ENCODE measurements at places on chromosomes 6 and 20. TPM values are rescaled to one million over a fixed set of nuclear protein-coding genes. Genes with fewer than 3 reads are reported as not detected.

DNA sequence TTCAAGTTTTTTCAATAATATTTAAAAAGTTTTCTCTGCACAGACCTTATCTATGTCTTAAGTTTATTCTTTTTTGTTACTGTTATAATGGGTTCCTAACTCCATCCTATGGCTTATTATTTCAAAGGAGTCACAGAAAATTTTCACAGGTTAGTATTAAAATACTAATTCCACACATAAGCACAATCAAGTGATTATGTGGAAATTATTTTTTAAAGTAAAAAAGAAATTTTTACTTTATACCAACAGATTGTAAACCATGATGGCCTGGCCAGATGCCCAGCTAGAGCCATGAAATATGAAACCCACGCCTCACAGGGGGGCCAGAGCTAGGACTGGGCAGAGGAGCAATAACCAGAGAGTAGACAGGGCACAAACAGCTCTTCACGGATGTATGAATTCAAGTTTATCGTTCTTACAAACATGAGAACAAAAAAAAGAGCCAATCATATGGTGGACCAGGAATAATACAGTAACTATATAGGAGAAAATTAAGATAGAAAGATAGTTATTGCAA lies 34.0 kb downstream of the NUDT3 start:
- no peak overlapping the region for H3K4me3 ChIP-seq
- H3K27me3 ChIP-seq: no peaks in the 10 kb centered on the region
- H3K36me3 ChIP-seq: no peaks in the 10 kb centered on the region
- H3K4me1 ChIP-seq: 0 out of 2 replicates have a peak, but pooled peaks cover 7% of the 10 kb centered on the region
- no peak overlapping the region for H3K27ac ChIP-seq

PRICKLE4 gene
- 2.8 TPM for total RNA-seq

ID4 gene
- not detected for total RNA-seq

PTCHD4 gene
- total RNA-seq: not detected

GRCh38 chr6:56947924-56948323 lies 7.0 kb upstream of the BEND6 start:
- H3K27ac ChIP-seq: no peak overlapping the region
- H3K27me3 ChIP-seq: no peaks in the 10 kb centered on the region

DNA sequence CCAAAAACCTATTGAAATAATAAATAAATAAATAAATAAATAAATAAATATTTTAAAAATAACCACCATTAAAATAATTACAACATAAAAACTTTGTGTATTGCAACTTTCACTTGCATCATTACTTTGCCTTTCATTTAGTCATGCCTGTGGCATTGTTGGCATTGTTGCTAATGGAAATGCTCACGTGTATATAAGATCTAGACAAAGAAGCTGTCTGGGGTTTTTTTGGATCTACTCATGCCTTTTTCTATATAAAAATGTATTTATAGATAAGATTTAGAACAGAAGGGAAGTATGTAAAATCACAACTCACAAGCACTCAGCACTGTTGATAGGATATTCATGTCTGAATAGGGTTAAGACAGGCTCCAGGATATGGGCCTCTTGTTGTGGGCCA lies 27.9 kb downstream of the GFRA4 start:
- H3K36me3 ChIP-seq: no peaks in the 10 kb centered on the region
- H3K27me3 ChIP-seq: no peaks in the 10 kb centered on the region
- H3K4me1 ChIP-seq: no peaks in the 10 kb centered on the region
- no peak for DNase-seq
- H3K4me3 ChIP-seq: no peak overlapping the region

PSORS1C1 gene
- 0.75 TPM for total RNA-seq

GRCh38 chr20:50681359-50682064 lies 9.8 kb downstream of the RIPOR3 start:
- no peak for DNase-seq
- no peak overlapping the region for H3K27ac ChIP-seq
- H3K27me3 ChIP-seq: no peaks in the 10 kb centered on the region
- H3K4me3 ChIP-seq: no peak overlapping the region
- peaks cover 38% of the 10 kb centered on the region for H3K4me1 ChIP-seq

DNA sequence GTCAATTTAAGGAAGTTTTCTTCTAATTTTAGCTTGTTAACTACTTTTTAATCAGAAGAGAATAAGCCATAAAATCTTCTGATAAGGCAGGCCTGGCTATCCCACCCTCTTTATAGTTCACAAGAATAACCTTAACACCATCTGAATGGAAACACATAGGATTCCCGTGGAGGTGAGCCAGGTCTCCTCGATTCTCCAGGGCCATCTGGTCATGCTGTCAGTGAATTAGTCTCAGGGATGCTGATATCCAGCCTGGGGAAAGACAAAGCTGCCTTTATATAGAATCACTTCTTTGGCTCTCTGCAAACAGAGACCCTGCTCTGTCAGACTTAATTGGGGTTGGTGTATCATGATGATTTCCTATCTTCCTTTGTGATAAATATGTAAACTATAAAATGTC lies 30.1 kb upstream of the TAGAP start:
- no peak overlapping the region for H3K27ac ChIP-seq
- no peak overlapping the region for H3K4me3 ChIP-seq
- no peak for DNase-seq

UBE2C gene
- total RNA-seq: 423 TPM

PPP1R14C gene
- 2.4 TPM for total RNA-seq

DNA sequence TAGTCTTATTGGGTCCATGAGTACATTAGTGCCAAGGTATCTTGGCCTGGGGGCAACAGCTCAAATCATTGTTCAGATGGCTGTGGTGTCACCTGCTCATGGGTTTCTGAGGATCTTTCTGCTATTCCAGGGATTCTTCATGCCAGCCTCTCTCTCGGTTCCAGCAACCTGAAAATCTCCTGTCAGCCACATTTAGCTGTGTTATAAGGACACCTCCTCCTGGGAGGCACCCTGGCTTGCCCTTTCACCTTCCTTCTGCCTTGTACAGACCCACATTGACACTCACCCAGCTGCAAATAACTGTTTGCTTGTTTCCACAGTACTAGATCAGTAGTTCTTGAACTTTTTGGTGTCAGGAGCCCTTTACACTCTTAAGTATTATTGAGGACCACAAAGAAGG lies 159.9 kb downstream of the GRM4 start:
- H3K4me3 ChIP-seq: no peak overlapping the region
- DNase-seq: no peak
- no peaks in the 10 kb centered on the region for H3K36me3 ChIP-seq

DNA sequence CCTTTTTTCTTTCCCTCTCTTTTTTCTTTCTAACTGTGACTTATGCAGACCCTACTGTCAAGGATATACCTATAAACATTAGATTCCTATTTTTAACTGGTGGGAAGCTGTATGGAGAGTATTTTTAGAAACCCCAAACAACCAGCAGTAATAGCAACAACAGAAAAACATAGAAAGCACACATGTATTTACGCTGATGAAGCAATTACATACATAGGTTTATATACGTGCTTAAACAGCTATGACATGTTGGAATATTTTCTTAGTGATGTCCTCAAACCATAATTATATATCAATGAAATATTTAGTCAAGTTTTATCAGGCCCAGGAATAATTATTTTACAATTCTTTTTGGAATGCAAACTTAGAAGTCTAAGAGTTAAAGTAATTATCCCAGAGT lies 294.3 kb upstream of the SOX4 start:
- no peak overlapping the region for H3K4me3 ChIP-seq
- no peaks in the 10 kb centered on the region for H3K27me3 ChIP-seq
- no peaks in the 10 kb centered on the region for H3K4me1 ChIP-seq
- no peak for DNase-seq
- no peaks in the 10 kb centered on the region for H3K36me3 ChIP-seq

GRCh38 chr20:4800676-4801449 lies 79.2 kb downstream of the PRND start:
- no peak overlapping the region for H3K27ac ChIP-seq
- H3K4me3 ChIP-seq: no peak overlapping the region
- no peaks in the 10 kb centered on the region for H3K4me1 ChIP-seq
- no peaks in the 10 kb centered on the region for H3K27me3 ChIP-seq
- no peaks in the 10 kb centered on the region for H3K36me3 ChIP-seq

DNA sequence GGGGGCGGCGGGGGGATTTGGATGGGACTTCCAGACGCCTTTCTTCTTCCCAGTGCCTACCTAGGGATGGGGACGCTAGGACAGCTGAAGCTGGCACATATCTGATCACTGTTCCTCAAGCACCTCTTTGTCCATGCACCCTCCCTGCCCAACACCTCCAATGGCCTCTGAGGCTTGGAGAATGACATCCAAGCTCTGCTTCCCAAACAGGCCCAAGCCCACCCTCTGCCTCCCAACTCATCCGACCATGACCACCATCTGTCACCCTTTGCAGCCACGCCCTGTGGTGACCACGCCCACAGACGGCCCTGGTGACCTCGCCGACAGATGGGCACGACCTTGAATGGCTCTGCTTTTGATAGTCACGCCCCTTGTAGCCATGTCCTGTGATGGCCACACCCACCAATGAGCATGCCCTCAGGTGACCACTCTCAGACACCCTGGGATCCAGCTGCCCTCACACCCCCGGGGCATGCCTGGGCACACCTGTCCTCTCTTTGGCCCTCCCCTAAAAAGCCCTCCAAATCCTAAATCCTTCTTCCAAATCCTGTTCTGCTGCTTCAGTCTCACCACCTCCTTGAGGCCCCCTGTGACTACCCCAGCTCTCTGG lies 51.0 kb downstream of the SSR1 start:
- H3K4me3 ChIP-seq: peak overlapping the region; percentile 49
- no peaks in the 10 kb centered on the region for H3K36me3 ChIP-seq
- H3K27ac ChIP-seq: peak overlapping the region; percentile 14
- DNase-seq: peak; percentile 56

DNA sequence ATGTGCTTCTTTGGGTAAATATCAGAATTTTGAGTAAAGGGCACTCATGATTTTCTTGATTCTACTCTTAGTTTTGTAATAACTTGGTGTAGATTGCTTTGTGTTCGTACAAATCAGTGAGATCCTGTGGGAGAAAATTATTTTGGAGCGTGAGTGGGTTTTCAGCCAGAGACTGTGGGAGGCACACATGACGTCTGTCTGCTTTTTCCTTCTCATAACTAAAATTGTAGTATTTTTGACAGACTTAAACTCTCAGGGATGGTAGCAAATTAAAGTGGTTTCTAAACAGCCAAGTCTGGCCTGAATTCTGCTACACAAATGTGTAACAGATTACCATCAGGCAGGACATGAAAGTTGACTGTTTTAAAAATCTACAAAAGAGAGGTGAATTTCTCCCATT lies 222.6 kb downstream of the OTOR start:
- no peaks in the 10 kb centered on the region for H3K36me3 ChIP-seq
- H3K4me1 ChIP-seq: no peaks in the 10 kb centered on the region
- no peak for DNase-seq
- H3K4me3 ChIP-seq: no peak overlapping the region
- H3K27ac ChIP-seq: no peak overlapping the region

PROCR gene
- total RNA-seq: 4.7 TPM

DNA sequence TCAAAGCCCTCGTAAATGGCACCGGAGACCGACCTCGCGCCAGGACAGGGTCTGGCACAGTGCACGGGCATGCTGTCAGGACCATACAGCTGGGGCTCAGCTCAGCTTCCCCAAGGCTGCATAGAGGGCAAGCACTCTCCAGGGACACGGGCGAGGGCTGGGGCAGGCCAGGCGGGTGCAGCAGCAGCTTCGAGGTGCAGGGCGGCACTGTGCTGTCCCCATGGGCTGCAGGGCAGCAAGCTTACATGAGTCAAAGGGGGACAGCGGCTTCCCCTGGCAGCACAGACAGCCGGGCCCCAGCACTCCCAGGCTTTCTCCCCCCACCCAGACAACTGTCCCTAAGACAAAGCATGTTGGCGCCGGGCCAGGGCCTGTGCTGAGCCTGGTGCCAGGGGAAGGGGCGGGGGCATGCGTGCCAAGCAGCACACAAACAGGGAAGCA lies 25.7 kb downstream of the PSMG4 start:
- no peaks in the 10 kb centered on the region for H3K27me3 ChIP-seq
- no peak overlapping the region for H3K4me3 ChIP-seq
- DNase-seq: no peak
- H3K4me1 ChIP-seq: no peaks in the 10 kb centered on the region

DNA sequence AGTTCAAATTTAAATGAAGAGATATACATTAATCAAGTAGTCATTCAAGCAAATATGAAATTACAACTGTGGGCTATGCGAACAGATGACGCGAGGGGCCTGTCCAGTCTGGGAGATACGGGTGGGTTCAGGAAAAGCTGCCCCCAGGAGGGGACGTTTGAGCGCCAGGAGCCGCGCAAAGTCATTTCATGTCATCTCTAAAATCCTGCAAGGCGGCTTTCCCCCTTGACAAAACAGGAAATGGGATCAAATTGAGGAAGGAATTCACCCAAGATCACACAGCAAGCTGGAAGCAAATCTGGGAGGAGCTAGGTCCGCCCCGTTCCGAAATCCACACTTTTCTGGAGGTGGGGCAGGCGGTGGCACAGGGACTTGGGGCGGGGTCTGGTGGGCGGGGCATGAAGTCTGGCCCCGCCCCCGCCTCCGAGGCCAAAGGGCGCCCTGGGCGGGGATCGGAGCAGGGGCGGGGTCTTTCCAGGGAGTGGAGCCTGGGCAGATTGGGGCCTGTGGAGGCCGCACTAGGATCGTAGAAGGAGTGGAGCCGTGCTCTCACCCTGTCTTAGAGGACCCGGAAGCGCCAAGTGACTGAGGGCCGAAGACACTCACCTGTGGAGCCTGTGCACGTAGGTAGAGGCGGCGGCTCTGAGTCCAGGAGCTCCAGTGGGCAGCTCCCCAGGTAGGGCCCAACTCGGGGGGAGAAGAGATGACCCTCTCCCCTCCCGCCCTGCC lies at the start of gene LPIN3:
Gene LPIN3, plus strand, starts transcription at position 495 of the 729 bp plus-strand sequence. CDS start 4,983 bp downstream, outside the sequence.
- H3K36me3 ChIP-seq: no peaks in the 10 kb centered on the region
- peak within 1 kb of the TSS; percentile 69 for H3K27ac ChIP-seq
- H3K4me1 ChIP-seq: peaks cover 25% of the 10 kb centered on the region
- DNase-seq: peak; percentile 99
- H3K4me3 ChIP-seq: peak within 1 kb of the TSS; percentile 51

DNA sequence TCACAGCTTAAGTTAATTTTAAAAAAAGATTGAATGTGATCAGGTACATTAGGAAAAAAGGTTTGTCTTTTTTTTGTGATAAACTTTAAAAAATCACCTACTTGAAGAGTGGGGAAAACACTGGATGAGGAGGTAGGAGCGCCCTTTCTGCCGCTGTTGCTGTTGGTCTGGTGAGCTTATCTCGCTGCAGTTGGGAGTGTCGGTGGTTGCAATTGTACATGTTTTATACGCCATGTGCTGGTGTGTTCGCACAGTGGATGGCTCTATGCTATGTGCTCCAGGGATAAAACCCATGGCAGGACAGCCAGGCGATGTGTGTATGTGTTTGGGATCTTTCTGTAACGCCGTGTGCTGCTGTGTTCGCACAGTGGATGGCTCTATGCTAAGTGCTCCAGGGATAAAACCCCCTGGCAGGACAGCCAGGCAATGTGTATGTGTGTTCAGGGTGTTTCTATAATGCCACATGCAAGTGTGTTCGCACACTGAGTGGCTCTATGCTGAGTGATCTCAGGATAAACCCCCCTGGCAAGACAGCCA lies 1.7 kb downstream of the SLC22A3 start:
- H3K27me3 ChIP-seq: no peaks in the 10 kb centered on the region
- DNase-seq: no peak
- H3K4me3 ChIP-seq: no peak overlapping the region
- H3K36me3 ChIP-seq: no peaks in the 10 kb centered on the region
- peaks cover 4% of the 10 kb centered on the region for H3K4me1 ChIP-seq

ADGRB3 gene
- total RNA-seq: not detected

SYTL3 gene
- 1.1 TPM for total RNA-seq

ENPP1 gene
- total RNA-seq: 4.6 TPM

All from Caco-2 (cell line).